ENCODE measurements at places on chromosomes 11 and 22.

GRCh38 chr11:76310832-76311595 lies 69.9 kb downstream of the THAP12 start:
- DNase-seq: no peak

DNA sequence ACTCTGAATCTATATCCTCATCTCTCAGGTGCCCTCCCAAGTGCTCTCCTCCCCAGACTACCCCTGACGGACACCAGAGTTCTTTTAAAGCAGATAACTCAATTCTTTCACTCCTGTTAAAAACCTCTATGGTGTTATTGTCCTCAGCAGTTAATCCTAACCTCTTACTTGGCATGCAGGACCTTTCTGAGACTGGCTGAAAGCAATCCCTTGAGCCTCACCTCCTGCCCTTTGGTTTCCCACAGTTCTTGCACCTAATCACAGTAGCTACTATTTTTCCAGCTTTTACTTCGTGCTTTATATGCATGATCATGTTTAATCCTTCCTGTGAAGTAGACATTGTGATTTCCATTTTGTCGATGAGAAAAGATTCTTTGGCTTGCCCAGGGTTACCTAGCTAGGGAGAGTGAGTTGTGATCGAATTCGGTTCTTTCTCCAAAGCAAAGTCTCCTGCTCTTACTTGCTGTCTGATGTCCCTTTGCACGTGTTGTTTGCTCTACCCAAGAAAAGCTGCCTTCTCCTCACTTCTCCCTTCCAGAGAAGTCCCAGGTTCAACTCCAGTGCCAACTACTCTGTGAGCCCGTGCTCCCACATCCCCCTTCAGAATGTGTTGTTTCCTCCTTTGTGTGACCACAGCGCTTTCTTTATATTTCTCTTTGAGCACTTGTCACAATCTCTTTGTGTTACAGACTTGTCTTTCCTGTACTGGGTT lies 2.1 kb downstream of the UBE2L3 start:
- no peak for DNase-seq

DNA sequence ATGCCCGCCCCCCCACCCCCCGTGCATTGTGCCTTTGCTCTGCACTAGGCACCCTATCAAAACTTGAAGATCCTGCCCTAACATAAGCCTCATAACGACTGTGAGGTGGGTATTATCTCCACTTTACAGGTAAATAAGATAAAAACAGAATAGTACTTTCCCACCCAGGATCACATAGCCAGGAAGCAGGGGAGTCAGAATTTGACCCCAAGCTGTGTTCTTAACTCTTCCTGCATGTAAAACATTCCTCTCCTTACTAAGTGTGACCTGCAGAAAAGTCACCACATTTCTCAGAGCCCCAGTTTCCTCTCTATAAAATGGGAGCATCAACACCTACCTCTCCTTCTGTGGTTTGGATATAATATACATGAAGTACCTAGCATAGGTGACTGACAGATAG lies 18.2 kb upstream of the ANKK1 start:
- no peak for DNase-seq

DNA sequence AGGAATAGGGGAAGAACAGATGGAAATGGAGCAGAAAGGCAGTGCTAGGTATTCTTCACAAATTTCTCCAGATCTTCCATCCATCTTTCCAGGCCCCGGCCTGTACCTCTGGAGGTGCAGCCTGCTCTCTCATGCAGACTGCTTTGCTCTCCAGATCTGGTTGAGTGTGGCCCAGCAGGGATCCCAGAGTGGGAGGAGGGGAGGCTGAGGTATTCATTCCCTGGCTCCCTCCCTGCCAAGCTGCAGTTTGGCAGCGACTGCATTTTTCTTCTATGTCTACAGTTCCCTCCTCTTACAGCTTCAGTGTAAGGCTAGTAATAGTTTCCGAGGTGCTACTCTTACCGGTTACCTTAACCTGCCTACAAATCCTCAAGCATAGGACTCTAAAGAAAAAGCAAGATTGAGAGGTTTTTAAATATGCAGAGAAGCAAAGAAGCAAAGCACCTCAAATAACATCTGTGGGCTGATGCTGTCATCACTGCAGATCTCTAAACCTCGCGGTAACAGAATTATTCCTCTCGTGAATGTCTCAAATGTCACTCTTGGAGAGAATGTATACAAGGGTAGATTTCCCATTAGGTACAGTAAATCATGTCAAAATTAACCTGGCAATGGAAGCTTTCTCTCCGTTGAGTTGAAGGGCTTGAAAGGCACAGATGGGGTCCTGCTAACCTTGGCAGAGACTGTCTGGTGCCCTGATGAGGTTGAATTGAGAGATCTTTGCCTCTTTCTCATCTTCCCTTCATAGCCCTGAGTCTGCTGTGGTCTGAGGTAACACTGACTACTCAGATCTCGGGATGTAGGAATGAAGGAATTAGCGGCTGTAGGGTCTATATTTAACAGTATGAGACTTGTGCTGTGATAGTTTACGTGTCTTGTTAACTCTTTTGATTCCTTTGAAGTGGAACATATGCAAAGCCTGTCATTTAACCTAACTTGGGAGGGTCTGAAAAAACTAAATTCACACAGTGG lies 297.9 kb upstream of the C11orf87 start:
- DNase-seq: no peak

GRCh38 chr11:76678321-76678720 lies 7.8 kb upstream of the LRRC32 start:
- DNase-seq: no peak

DNA sequence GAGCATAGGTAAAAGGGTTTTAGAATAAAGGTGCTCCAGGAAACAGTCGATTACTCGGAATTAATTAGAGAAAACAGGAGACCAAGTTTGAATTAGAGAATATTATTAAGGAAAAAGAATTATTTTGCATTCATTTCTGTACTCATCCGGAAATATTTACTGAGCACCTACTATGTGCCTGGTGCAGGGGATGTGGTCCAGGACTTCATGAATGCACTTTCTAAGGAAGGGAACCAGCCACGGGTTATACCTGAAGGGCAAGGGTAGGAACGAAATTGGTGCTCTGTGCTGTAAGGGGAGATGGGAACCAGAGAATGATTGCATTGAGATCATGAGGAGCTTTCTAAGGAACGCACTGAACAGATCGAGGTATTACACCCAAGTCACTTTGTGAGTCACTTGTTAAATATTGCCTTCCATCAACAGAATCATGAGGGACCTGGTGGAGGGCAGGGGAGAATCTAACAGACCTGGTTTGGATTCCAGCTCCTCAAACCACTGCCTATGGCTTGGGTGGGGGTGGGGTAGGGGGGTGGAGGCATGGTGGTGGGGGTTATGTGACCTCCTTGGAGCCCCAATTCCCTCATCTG lies 40.9 kb downstream of the C11orf96 start:
- peak; percentile 19 for DNase-seq

DNA sequence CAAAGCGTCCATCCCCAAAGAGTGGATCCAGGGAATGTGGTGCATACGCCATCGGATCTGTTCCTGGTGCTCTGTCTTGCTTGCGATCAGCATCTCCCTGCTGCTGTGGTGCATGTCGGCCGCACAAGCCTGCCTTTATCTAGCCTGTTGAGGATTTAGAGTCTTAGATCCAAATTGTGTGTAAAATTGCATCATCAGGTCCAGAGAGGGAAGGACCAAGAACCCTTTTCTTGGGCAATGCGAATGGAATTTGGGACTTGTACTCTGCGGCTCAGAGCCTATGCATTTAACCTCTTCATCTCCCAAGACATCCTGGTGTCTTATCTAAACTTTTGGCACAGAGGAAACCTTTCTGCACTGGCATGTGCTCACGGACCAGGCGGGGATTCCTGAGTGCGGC lies 1238.7 kb downstream of the TBC1D22A start:
- no peak for DNase-seq

DNA sequence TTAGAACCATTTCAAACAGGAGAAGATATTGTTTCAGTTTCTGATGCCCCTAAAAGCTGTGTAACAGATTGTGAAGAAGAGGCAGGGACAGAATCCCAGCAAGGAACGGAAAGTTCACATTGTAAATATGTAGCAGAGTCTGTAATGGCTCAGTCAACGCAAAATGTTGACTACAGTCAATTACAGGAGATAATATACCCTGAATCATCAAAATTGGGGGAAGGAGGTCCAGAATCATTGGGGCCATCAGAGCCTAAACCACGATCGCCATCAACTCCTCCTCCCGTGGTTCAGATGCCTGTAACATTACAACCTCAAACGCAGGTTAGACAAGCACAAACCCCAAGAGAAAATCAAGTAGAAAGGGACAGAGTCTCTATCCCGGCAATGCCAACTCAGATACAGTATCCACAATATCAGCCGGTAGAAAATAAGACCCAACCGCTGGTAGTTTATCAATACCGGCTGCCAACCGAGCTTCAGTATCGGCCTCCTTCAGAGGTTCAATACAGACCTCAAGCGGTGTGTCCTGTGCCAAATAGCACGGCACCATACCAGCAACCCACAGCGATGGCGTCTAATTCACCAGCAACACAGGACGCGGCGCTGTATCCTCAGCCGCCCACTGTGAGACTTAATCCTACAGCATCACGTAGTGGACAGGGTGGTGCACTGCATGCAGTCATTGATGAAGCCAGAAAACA lies 40.8 kb downstream of the IGLL1 start:
- DNase-seq: no peak

- DNase-seq: no peak
Measured at GRCh38 chr11:40393511-40393910, 1065.9 kb downstream of the LRRC4C start.

GRCh38 chr22:35785181-35785923 lies 67.7 kb downstream of the APOL5 start:
- no peak for DNase-seq

DNA sequence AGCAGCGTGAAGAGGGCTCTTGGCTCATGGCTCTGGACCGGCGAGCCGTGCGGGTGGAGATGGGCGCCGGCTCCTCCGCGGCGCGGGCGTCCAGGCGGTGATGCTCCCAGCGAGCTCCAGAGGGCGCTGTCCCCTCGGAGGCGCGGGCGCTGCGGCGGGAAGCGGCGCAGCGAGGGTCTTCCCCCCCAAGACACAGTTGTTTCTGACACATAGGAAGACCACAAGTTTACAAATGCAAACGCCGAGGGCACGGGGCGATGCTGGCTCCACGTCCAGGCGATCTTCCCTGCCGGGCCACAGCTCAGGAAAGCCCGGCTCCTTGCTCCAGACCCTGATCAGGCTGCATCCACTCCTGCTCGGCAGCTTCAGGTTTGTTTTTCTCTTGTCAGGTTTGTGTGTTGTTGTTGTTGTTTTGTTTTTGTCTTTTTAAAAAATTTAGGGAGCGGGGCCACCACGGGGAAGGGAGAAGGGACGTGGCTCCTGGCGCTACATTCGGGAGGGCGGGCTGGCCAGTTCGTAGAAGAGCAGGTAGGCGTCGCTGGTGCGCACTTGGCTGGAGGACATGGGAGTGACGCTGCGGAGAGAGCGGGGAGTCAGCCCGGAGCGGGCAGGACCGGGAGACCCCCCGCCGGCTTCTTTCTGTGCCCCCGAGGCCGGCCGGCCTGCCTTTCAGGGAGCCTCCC lies 10.0 kb upstream of the MFRP start:
- DNase-seq: peak; percentile 85

DNA sequence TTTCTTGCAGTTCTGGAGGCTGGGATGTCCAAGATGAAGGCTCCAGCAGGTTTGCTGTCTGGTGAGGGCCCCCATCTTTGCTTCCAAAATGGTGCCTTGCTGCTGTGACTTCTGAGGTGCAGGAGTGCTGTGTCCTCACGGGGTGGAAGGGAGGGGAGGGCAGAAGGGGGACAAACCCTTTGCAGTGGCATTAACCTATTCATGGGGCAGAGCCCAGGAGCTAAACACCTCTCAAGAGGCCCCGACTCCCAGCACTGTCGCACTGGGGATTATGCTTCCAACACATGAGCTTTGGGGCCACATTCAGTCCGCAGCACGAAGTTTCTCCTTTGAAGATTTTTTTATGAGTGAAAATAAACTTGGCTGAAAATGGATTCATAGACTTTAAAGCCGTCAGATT lies 25.5 kb upstream of the OSBPL5 start:
- DNase-seq: no peak

- no peak for DNase-seq
Measured at GRCh38 chr11:5252192-5252918, 2.2 kb downstream of the HBG2 start.

- DNase-seq: peak; percentile 90
Measured at GRCh38 chr22:20131859-20132685, 468 bp downstream of the ZDHHC8 start.

DNA sequence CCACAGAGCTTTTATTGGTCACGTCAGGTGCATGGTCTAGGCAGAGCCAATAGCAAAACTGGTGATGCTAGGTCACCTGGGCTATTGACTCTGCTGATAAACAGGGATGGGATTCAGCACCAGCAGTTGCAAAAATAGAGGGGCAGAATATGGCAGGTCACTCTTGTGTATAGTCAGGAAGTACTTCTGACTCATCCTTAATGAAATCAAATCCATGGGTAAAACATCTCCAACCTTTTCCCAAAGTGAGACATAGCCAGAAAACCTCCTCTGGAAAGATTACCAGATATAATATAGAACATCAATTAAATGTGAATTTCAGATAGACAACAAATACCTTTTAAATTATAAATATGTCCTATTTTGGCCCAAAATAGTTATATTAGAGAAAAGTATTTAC lies 383.2 kb downstream of the METTL15 start:
- DNase-seq: no peak

DNA sequence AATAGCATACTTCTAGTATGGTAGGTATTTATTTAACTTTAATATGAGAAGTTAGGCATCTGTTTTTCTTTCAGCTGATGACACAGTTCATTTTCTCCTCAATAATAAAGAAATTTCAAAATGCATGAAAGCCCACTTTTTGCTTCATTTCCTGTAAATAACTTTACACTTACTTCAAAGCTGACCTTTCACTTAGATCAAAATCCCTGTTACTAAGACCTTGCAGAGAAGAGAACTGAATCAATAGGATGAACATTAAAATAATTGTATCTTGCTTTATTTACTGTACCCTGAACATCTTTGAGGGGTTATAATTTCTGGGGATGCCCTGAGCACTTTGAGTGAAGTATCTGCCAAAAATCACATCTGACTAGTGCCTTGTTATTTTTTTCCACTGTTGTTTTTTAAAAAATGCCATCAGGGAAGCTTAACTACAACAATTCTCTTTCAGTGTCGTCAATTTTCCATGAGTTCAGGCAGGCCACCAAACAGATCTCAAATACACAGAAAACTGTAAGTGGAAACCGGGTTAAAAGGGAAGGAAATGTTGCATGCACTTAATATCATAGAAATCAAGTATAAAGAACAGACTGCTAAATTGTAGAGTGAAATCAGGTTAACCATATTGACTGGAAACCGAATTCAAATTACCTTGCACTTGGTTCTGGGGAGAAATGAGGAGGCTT lies 206.2 kb downstream of the MAML2 start:
- no peak for DNase-seq

- no peak for DNase-seq
Measured at GRCh38 chr11:63534895-63535461, 1.6 kb upstream of the PLAAT4 start.

DNA sequence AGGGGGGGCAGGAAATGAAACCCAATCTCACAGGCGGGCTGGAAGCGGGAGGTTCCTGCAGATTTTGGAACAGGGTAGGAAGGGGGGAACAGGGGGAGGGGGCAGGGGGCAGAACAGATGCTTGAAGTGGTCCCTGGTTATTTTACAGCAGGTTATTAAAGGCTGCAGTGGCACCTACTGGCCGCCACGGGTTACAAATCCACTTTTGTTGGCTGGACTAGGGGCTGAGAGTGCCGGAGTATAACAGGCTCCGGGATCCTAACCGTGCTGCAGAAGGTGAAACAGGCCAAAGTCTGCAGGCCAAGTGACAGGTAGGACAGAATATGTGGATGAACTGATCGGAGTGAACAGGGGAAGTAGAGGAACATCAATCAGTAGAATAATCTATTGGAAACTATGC lies 2.5 kb downstream of the ROBO3 start:
- no peak for DNase-seq

GRCh38 chr11:72655896-72656464 lies 18.2 kb downstream of the PDE2A start:
- DNase-seq: no peak

- no peak for DNase-seq
Measured at GRCh38 chr11:121449626-121450025, 2.5 kb upstream of the SORL1 start.

Data from upper lobe of left lung (tissue), 6 donors.